Right ventricle myocardium inferior (tissue), 1 donor: ENCODE measurements at places on chromosomes 1 and 21.

- no peak for DNase-seq
Observed at GRCh38 chr1:209927466-209927865, 10.6 kb upstream of the SYT14 start.

- DNase-seq = peak; percentile 1
Observed at GRCh38 chr1:22892789-22893188, 79.9 kb downstream of the LACTBL1 start.

DNA sequence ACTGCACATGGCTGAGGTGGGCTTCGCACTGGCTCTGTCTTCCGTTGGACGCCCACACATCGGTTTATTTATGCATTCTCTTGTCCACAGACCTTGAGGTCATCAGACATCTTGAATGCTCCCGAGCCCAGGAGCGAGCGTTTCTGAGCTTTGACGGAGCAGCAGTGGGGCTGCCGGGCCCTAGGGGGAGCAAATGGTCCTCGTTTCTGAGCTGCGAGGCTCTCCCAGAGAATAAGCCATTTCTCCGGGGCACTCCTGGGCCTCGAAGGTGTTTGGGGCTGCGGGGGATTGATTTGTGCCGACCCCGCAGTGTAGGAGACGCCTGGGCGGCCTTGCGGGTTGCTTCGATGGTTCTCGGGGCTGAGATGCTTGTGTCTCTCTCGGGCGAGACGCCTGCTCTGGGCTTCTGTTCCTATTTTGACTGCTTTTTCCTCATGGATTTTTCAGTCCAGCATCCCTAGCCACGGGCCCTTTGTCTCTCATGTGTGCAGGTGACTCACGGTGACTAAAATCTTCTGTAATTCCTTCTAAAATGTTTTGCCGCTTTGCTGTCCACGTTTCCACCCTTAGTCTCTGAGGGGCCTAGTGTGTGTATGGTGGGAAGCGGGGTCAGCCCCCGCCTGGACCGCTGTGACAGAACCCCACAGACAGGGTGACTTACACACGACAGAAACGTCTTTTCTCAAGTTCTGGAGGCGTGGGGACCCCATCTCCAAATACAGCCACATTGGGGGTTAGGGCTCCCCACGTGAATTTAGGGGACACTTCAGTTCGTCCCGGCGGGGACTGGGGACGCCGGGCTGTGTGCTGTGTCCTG, 62.1 kb downstream of the FAAP20 start:
- peak; percentile 53 for DNase-seq

DNA sequence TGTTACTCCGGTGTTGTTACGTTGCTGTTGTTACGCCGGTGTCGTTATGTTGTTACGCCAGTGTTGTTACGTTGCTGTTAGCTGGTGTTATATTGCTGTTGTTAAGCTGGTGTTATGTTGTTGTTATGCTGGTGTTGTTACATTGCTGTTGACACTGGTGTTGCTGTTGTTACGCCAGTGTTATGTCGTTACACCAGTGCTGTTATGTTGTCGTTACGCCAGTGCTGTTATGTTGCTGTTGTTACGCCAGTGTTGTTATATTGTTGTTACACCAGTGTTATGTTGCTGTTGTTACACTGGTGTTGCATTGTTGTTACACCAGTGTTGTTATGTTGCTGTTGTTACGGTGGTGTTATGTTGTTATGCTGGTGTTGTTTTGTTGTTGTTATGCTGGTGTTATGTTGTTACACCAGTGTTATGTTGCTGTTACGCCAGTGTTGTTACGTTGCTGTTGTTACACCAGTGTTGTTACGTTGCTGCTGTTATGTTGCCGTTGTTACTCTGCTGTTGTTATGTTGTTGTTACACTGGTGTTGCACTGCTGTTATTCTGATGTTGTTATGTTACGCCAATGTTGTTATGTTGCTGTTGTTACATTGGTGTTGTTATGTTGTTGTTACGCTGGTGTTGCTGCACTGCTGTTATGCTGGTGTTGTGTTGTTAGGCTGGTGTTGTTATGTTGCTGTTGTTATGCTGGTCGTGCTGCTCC, 25.6 kb downstream of the H6PD start:
- no peak for DNase-seq

DNA sequence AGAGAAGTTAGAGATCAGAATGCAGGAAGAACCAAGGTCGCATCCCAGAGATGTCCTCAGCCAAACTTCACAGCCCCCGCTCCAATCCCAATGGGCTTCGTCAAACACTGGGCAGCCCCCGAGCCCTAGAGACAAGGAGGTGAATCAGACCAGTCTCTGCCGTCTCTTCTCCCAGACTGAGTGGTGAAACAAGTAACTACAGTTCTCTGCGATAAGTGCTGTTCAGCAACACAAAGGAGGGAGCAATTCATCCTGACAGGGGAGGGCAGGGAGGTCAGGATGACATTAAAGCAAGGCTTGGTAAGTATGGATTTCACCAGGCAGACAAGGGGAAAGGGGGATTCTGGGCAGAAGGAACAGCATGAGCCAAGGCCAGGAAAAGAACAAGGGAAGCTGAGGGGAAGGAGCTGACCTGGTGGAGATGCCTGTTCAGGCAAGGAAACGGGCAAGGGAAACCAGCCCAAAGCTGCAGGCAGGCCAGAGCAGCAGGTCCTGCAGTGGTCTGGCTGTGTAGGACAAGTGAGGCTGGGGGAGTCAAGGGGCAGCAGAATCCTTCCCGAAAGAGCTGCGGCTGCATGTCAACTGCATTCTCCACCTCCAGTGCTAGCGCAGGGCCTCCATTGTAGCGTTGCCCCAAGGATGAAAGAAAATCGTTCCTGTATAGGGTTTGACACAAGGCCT, 13.6 kb upstream of the ERI3 start:
- no peak for DNase-seq

DNA sequence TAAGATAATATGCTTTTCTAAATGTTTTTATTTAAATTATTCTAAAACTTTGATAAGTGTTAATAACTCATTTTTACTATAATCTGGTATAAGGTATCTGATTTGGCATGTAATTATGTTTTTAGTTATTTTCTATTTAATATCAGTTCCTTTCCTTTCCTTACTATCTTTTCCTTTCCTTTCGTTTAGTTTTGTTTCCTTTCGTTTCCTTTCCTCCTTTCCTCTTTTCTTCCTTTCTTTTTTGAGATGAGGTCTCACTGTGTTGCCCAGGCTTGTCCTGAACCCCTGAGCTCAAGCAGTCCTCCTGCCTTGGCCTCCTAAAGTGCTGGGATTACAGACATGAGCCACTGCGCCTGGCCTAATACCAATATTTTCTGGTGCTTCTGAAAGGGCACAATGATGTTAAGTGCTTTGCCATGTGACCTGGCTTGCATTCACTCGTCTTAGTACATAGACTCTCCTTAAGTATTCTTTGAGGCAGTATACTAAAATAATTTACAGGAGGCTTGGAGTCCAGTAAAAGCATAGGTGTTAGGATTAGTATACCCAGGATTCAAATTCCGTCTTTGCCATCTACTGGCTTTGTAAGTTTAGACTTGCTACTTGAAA, 18.7 kb downstream of the MIER1 start:
- no peak for DNase-seq

GRCh38 chr1:3235496-3235895, 166.5 kb downstream of the PRDM16 start:
- DNase-seq = peak; percentile 37

- no peak for DNase-seq
Observed at GRCh38 chr1:168453056-168453455, 90.7 kb downstream of the XCL2 start.

DNA sequence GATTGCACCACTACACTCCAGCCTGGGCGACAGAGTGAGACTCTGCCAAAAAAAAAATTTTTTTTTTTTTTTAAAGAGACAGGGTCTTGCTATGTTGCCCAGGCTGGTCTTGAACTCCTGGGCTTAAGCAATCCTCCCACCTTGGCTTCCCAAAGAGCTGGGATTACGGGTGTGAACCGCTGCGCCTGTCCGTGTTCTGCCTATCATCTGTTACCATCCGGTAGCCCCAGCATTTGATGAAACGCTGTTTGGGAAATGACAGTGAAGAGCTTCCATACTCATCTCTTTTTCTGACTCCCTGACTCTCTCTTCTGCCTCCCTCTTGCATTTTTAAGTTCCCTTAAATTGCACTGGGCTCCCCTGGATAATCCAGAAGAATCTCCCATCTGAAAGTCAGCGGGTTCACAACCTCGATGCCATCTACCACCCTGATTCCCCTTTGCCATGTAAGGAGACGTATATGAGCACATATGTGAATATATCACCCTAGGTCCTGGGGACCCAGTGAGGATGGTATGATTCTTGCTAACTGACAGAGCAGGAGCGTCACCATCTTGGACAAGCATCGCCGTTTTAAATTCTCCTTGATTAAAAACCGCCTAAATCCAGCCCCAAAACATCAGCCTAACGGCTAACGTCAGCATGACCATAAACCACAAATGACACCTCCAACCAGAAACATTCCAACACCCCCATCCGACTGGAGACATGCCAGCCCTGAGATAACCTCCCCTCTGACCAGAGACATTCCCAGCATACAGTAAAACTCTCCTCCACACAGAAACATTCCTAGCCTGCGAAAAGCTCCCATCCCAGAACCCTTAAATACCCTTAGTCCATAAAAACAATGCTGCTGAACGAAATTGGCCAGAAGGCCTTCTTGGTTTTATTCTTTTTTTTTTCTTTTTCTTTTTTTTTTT, 12.4 kb downstream of the TNFRSF8 start:
- no peak for DNase-seq

GRCh38 chr1:219990782-219991510, 55.4 kb downstream of the EPRS1 start:
- no peak for DNase-seq

- no peak for DNase-seq
Observed at GRCh38 chr1:202725526-202725925, 15.3 kb upstream of the SYT2 start.

DNA sequence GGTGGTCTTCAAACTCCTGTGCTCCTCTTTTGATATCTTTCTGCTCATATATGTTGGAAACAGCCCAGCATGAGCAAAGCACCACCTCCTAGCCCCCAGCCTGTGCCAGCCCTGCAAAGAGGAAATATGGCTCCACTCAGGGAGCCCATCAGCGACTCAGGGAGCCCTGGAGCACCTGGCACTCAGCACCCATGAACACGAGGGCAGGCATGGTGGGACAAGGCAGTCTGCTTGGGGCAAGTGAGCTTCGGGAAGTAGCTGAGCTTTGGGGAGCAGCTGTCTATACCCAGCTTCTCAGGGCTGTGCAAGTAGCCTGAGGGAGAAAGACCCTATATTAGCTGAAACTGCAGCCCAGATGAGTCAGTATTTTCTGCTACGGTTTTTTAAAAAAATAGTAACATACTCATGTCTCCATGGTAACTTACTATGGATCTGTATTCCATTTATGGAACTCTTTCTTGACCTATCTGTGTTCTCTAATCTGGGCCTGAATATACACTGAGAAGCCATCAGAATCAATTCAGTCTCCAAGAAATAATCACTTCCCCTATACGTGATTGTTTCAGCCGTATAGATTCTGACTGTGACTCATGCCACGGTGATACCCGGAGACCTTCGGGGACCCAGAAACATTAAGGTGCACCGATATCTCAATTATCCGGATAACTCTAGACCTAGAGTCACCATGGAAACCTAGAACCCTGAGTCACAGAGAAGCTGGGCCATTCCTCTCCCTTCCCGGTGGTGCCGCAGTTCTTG, 1.5 kb upstream of the ETS2 start:
- no peak for DNase-seq

DNA sequence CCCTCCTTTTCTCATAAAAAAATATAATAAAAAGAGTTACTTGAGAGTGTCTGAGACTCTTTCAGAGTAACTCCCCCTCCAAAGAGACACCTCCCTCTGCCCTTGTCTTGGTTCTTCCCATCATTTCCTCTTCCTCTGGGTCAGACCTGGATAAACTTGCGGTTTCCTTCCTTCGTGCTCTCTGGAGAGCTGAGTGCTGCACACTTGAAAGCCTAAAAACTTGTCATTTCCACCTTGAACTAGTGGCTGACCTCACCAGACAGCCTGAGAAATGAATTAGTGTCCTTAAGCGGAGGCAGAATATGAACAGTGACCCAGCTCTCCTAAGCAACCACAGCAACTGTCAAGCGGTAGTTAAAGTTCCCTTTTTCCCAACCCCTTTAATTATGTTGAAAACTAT, 88.4 kb upstream of the PROX1 start:
- DNase-seq = no peak

- DNase-seq = no peak
Observed at GRCh38 chr21:44742418-44743153, 31.2 kb upstream of the TSPEAR start.

DNA sequence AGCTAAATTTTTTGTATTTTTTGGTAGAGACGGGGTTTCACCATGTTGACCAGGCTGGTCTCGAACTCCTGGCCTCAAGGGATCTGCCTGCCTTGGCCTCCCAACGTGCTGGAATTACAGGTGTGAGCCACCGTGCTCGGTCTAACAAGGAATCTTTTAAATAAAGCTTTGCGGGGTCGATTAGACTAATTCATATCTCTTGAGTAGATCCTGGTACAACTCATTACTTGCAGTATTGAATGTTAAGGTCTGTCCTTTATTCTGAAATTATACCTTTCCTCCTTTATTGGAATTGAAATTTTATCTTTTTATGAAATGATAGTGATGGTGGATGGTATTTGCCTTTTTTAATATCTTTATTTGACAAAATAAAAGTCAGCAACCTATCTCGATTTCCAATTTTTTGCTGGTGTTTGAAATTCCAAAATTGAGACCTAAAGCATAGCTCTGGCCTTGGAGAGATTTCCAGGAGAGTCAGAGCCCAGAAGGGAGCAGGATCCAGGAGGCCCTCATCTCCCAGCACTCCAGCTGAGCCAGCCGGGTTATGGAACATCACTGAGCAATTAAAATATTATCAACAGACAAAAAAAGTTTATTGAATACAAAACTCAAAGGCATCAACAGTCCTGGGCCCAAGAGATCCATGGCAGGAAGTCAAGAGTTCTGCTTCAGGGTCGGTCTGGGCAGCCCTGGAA, 4.7 kb downstream of the S100A2 start:
- no peak for DNase-seq

GRCh38 chr1:2151252-2151651, 43.3 kb downstream of the FAAP20 start:
- DNase-seq = peak; percentile 78

GRCh38 chr1:201538612-201539551, at the start of gene NAV1:
Gene NAV1, plus strand, starts transcription at chr1:201539127. Its CDS starts 83,758 bp downstream, at chr1:201622885.
- peak; percentile 72 for DNase-seq

GRCh38 chr1:59418363-59419144, 121.7 kb downstream of the FGGY start:
- DNase-seq = no peak

DNA sequence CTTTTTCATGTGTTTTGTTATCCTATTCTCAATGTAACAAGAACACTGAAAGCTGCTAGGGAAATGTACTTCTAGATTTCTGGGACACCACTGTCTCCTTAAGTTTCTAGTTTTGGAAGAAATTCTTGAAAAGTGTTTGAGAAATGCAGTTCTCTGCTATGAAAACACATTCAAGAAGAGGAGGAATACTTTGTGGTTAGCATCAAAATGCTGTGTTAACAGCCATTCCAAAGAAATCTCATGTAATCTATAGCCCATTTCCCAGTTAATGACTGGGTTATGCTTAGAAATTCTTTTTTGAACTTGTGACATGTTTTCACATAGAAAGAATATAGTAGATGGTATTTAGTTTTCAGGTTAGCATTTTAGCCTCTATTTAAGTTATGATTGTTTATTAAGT, 6.0 kb downstream of the RAVER2 start:
- DNase-seq = no peak
